Body of pancreas (tissue), 4 donors: ENCODE measurements at places on chromosomes 3 and 15.

DNA sequence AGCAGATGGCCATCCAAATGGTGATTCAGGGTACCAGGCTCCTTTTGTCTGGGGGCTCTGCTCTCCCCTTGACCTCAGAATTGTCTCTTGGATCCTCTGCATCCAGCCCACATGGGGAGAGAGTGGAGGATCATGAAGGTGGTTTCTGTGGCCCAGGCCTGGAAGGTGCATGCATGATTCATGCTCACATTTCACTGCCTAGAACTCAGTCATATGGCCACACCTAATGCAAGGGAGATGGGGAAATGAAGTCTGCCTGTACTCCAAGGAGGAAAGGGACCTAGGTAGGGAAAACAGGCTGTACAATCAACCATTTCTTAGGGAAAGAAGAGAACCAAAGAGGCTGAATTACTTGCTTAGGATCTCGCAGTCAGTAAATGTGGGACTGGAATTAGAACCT lies 15.1 kb downstream of the HRG start:
- H3K4me1 ChIP-seq: no peaks in the 10 kb centered on the region
- no peak overlapping the region for H3K27ac ChIP-seq

- H3K36me3 ChIP-seq: no peaks in the 10 kb centered on the region
- no peak for DNase-seq
- H3K4me3 ChIP-seq: no peak overlapping the region
- no peaks in the 10 kb centered on the region for H3K4me1 ChIP-seq
- H3K27me3 ChIP-seq: no peaks in the 10 kb centered on the region
Measured at GRCh38 chr3:138062626-138063025, 52.7 kb downstream of the CLDN18 start.

DNA sequence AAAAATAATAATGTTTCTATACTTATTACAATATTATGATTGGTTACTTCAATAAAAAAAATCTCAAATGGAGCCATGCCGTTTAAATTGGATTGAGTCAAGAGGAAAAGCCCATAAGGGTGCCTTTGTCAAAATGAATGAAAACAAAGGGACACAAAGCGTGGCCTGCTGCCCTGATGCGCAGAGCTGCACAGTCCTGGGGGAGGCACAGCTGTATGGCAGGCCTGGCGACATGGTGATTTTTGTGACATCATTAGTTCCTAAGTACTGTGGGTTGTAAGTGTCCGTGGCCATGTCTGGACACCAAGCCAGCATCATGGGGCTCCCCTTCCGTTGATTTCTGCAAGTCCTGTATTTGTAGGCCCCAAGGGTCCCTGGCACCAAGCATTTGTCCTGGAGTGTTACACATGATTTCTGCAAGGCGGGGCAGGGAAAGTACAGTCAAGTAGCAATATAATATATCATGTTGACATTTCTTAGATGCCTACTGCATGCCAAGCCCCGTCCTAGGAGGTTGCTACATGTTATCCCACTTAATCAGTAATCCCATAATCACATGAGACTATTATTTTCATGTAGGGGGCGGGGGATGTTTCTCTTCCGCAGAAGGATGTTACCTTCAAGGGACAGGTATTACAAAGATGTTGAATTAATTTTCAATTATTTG lies 59.7 kb downstream of the GHSR start:
- no peaks in the 10 kb centered on the region for H3K4me1 ChIP-seq
- no peak overlapping the region for H3K27ac ChIP-seq
- DNase-seq: no peak
- no peaks in the 10 kb centered on the region for H3K36me3 ChIP-seq
- H3K27me3 ChIP-seq: no peaks in the 10 kb centered on the region

GRCh38 chr3:161343986-161344385 lies 27.3 kb downstream of the SPTSSB start:
- no peak for DNase-seq
- no peaks in the 10 kb centered on the region for H3K36me3 ChIP-seq

DNA sequence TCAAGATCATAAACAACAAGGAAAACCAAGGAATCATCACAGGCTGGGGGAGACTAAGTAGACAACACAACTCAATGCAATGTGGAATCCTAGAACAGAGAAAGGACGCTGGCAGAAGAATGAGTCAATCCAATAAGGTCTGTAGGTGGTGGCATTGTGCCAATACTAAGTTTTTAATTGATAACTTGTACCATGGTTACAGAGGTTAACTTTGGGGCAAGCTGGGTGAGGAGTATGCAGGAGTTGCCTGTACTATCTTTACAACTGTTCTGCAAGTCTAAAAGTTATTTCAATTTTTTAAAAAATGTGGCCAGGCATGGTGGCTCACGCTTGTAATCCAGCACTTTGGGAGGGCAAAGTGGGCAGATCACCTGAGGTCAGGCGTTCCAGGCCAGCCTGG lies 46.2 kb downstream of the RORA start:
- no peak overlapping the region for H3K27ac ChIP-seq
- H3K4me1 ChIP-seq: no peaks in the 10 kb centered on the region
- no peak overlapping the region for H3K4me3 ChIP-seq
- no peaks in the 10 kb centered on the region for H3K36me3 ChIP-seq
- DNase-seq: no peak
